ENCODE measurements at places on chromosomes 4 and X. TPM values are rescaled to one million over a fixed set of nuclear protein-coding genes. Genes with fewer than 3 reads are reported as not detected.

The PCDH18 gene
- total RNA-seq: not detected

The RAB9B gene
- total RNA-seq: 0.11 TPM

GRCh38 chrX:153708415-153708814 lies 15.8 kb downstream of the BCAP31 start:
- DNase-seq: no peak

- no peak for DNase-seq
These were observed 102.2 kb downstream of the MXRA5 start for GRCh38 chrX:3244203-3244743.

DNA sequence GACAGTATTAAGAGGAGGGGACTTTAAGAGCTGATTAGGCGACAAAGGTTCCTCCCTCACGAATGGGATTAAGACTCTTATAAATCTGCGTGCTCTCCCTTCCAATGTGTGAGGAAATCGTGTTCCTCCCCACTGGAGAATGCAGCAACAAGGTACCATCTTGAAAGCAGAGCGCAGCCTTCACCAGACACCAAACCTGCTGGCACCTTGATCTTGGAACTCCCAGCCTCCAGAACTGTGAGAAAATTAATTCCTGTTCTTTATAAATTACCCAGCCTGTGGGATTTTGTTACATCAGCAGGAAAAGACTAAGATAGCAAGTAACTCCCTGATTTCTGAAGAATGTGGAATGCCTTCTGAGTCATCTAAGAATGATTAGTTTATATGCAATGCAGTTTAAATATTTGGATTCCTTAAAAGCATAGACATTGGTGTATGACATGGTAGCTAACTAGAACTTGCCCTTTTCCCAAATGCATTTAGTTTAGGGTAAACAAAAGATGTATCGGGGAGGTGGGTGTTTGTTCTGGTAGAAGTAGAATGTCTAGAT lies 86.1 kb downstream of the USP46 start:
- DNase-seq: no peak

- DNase-seq: no peak
These were observed 14.6 kb downstream of the SRPX start for GRCh38 chrX:38206036-38206435.

- DNase-seq: peak; percentile 36
These were observed 25.3 kb downstream of the STIM2 start for GRCh38 chr4:26885912-26886274.

- DNase-seq: no peak
These were observed 206.3 kb downstream of the SHROOM3 start for GRCh38 chr4:76641351-76641750.

GRCh38 chrX:103356130-103356798 lies at the start of gene TCEAL9:
TSS of gene TCEAL9 (plus strand) at chrX:103356506. CDS start at chrX:103357685, 1,179 bp downstream.
- no peak for DNase-seq

DNA sequence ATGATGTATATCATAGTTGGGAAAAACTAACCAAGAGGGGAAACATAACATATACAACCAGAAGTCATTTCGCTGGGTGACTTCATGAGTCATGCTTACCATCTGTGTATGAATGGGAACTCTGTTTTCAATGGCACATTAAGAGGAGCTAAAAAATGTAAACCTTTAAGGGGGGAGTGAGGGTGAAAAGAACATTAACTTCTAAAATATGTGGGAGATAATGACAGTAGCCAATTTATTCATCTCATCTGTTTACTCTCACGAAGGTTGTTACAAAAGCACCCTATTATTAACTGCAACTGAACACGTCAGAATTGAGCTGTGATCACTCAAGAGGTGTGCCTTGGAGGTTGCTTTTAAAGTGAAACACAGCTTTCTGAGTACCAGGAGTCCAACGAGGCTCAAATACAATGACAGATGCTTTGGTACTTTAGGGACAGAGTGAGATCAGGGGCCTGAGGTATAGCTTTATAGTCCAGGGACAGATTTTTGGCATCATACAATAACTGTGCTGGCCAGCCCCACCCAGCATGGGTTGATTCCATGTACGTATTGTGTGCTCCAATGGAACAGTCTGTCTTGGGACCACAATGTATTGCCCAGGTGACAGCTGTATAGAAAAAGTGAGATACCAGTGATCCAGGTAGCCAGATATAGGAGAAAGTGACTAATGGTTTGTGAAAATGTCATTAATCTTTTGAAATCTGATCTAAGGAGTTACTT lies 107.3 kb downstream of the AMMECR1 start:
- no peak for DNase-seq
